ENCODE measurements at places on chromosomes 3 and 15. TPM values are rescaled to one million over a fixed set of nuclear protein-coding genes. Genes with fewer than 3 reads are reported as not detected.
A peak's percentile ranks its signal among the peaks of the same experiment; 100 is the strongest.

ACAN gene
- 0.34 TPM for total RNA-seq

DNA sequence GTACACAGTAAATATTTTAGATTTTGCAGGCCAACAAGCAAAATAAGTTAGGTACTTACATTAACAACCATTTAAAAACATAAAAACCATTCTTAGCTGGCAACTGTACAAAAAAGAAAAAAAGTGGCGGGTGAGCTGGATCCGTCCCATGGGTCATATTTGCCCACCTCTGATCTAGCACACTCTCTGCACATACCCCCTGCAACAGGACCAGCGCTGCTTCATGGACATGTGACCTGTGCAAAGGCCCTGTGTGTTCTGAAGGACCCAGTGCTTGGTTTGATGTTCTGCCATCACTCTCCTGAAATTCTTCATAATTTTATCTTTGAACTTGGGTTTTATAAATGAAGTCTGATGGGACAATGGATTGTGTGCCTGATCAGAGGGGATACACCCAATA lies 72.5 kb upstream of the ACAN start:
- no peak overlapping the region for H3K27ac ChIP-seq
- H3K4me3 ChIP-seq, result no peak overlapping the region
- no peaks in the 10 kb centered on the region for H3K4me1 ChIP-seq
- peaks cover 4% of the 10 kb centered on the region for H3K27me3 ChIP-seq
- no peak for DNase-seq
- H3K36me3 ChIP-seq, result no peaks in the 10 kb centered on the region

DNA sequence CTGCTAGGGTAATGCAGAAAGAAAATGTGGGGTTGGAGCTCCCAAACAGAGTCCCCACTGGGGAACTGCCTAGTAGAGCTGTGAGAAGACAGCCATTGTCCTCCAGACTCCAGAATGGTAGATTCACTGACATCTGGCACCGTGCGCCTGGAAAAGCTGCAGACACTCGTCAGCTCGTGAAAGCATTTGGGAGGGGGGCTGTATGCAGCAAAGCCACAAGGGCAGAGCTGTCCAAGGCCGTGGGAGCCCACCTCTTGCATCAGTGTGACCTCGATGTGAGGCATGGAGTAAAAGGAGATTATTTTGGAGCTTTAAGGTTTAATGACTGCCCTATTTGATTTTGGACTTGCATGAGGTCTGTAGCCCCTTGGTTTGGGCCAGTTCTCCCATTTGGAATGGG lies 242.9 kb downstream of the VGLL3 start:
- no peaks in the 10 kb centered on the region for H3K36me3 ChIP-seq
- H3K27me3 ChIP-seq, result no peaks in the 10 kb centered on the region
- no peaks in the 10 kb centered on the region for H3K4me1 ChIP-seq
- no peak overlapping the region for H3K4me3 ChIP-seq

DNA sequence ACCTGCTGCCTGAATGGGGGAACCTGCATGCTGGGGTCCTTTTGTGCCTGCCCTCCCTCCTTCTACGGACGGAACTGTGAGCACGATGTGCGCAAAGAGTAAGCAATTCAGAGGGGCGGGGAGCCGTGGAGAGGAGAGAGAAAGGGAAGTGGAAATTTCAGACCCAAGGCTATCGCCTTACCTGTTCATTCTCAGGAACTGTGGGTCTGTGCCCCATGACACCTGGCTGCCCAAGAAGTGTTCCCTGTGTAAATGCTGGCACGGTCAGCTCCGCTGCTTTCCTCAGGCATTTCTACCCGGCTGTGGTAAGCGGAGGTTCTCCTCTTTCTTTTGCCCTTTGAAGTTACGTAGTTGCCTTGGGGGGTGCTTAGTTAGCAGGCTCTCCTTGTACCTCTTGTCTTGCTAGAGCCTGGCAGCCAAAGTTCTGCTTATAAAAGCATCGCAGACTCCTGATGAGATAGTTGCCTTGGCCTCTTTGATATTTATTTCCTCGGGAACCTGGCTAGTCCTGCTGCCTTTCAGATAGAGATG lies 13.7 kb upstream of the LRRC2 start:
- H3K27ac ChIP-seq, result no peak overlapping the region
- DNase-seq, result no peak

DNA sequence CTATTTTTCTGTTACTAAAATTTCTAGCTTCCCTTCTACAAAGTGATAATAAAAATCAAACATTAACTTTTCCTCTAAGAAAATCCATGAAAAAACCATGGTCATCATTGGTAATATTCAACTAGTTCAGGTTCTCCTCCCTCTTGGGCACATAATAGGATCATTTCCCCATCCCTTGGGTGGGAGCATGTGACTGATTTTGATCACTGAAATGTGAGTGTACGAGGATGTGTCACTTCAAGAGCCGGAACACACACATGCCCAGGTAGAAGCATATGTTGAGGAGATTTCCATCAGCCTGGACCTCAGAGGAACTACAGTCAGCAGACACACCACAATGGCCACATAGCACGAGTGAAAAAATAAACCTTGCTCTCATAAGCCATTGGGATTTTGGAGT lies 36.1 kb downstream of the AP3S2 start:
- H3K36me3 ChIP-seq, result peaks cover 14% of the 10 kb centered on the region
- no peak overlapping the region for H3K27ac ChIP-seq
- H3K27me3 ChIP-seq, result no peaks in the 10 kb centered on the region
- H3K4me1 ChIP-seq, result no peaks in the 10 kb centered on the region
- H3K4me3 ChIP-seq, result no peak overlapping the region

GRCh38 chr15:31511707-31512310 lies 185.2 kb downstream of the KLF13 start:
- no peaks in the 10 kb centered on the region for H3K27me3 ChIP-seq
- no peak overlapping the region for H3K27ac ChIP-seq

DNA sequence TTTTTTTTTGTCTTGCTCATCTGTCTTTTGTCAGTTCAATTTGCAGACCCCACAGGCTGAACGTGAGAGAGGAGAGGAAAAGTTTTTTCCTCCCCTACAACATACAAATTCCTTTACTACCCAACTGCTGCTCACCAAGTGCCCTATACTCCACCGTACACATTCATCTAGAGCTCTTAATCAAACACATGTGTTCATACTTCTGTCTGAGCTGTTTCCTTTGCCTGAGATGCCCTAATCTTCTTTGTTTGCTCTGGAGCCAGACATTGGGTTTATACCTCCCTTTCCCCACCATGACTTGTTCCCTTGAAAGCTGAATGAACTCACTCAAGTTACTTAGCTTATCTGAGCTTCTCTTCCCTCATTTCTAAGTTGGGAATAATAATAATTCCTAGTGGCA lies 122.7 kb upstream of the RASGRP1 start:
- no peak overlapping the region for H3K27ac ChIP-seq
- H3K27me3 ChIP-seq, result no peaks in the 10 kb centered on the region
- no peaks in the 10 kb centered on the region for H3K36me3 ChIP-seq
- DNase-seq, result peak; percentile 26
- H3K4me1 ChIP-seq, result peaks cover 3% of the 10 kb centered on the region

ACVR2B gene
- 14.7 TPM for total RNA-seq

GRCh38 chr3:51777985-51778384 lies 1.1 kb downstream of the IQCF6 start:
- H3K4me3 ChIP-seq, result no peak overlapping the region
- no peak for DNase-seq
- H3K27ac ChIP-seq, result no peak overlapping the region
- H3K36me3 ChIP-seq, result no peaks in the 10 kb centered on the region
- no peaks in the 10 kb centered on the region for H3K4me1 ChIP-seq

ALPK3 gene
- 6.8 TPM for total RNA-seq

DNA sequence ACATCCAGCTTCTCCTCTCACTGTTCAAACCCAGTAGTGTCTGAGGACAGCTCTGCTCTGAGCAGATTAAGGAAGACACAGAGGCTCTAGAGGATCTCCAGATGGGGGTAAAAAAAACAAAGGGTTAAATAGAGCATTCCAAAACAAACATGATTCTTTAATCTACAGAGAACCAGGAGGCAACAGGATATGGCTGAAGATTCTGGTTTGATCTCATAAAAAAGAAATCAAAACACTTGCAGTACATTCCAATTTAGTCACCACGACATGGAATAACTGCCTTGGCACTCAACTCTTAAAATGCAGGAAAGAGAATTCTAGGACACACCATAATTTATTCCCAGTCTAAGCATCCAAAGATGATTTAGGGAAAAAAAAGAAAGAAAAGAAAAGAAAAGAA lies 32.0 kb downstream of the TM4SF4 start:
- peaks cover 29% of the 10 kb centered on the region for H3K4me1 ChIP-seq
- DNase-seq, result peak; percentile 59
- no peaks in the 10 kb centered on the region for H3K36me3 ChIP-seq
- peak overlapping the region; percentile 53 for H3K27ac ChIP-seq
- no peaks in the 10 kb centered on the region for H3K27me3 ChIP-seq

HHATL gene
- total RNA-seq, result not detected

- H3K27me3 ChIP-seq, result no peaks in the 10 kb centered on the region
- DNase-seq, result peak; percentile 78
Measured at GRCh38 chr3:189001559-189001958, 170.2 kb upstream of the TPRG1 start.

DNA sequence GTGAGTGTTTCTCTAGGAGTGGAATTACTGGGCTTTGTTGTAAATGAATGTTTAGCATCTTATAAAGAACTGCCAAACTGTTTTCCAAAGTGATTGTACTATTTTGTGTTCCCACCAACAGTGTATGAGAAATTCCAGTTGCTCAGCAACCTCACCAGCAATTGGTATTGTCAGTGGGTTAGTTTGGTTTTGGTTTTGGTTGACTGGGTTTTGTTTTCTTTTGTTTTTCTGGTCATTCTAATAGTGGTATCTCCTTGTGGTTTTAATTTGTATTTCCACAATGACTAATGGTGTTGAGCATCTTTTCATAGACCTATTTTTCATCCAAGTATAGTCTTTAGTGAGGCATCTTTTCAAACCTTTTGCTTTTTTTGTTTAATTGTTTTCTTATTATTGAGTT lies 27.1 kb downstream of the FILIP1L start:
- DNase-seq, result peak; percentile 88
- H3K27ac ChIP-seq, result peak overlapping the region; percentile 19
- H3K4me3 ChIP-seq, result no peak overlapping the region
- H3K4me1 ChIP-seq, result peaks cover 19% of the 10 kb centered on the region
- H3K36me3 ChIP-seq, result no peaks in the 10 kb centered on the region

GRCh38 chr3:18648159-18648558 lies 223.0 kb upstream of the SATB1 start:
- H3K4me1 ChIP-seq, result no peaks in the 10 kb centered on the region
- no peaks in the 10 kb centered on the region for H3K36me3 ChIP-seq
- no peak overlapping the region for H3K27ac ChIP-seq
- H3K27me3 ChIP-seq, result no peaks in the 10 kb centered on the region
- no peak overlapping the region for H3K4me3 ChIP-seq

DNA sequence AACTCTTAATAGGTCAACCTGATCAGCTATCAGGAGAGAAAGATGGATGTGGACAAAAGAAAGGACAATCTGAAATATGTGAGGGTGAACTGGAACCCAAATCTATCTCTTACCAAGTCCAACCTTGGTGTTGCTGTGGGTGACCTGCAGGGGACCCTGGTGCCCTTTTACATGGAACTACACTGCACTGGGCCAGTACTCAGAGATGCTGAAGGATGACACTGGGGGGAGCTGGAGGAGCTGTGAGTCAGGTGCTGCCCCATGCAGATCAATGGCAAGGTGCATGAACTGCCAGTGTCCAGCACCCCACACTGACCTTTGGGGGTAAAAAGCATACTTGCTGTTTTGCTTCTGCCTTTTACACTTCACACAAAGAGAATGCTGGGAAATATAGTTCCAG lies 55.6 kb upstream of the TBC1D5 start:
- no peaks in the 10 kb centered on the region for H3K4me1 ChIP-seq
- H3K27ac ChIP-seq, result no peak overlapping the region
- no peak overlapping the region for H3K4me3 ChIP-seq
- H3K36me3 ChIP-seq, result no peaks in the 10 kb centered on the region
- H3K27me3 ChIP-seq, result no peaks in the 10 kb centered on the region

DNA sequence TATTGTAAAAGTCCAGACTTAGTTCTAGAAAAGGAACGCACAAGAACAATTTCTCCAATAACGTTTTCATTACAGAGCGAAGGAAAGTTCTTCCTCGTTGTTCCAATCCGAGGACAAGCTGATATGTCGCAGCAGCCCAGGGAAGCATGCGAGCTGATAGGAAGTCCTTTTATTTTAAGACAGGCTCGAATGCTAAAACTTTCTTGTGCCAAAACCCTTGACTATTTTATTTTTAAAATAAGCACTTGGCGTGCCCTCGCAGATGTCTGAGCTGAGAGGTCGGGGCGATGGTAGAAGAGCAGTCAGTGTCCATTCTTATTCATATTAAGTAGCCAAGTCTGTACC lies 433 bp upstream of the MITF start:
- no peak for DNase-seq
- H3K4me3 ChIP-seq, result peak overlapping the region; percentile 80

- H3K4me1 ChIP-seq, result peaks cover 9% of the 10 kb centered on the region
- H3K4me3 ChIP-seq, result peak overlapping the region; percentile 82
- H3K27me3 ChIP-seq, result no peaks in the 10 kb centered on the region
- peak overlapping the region; percentile 91 for H3K27ac ChIP-seq
- DNase-seq, result no peak
Measured at GRCh38 chr3:179321668-179322285, 1.1 kb upstream of the ZNF639 start.

DNA sequence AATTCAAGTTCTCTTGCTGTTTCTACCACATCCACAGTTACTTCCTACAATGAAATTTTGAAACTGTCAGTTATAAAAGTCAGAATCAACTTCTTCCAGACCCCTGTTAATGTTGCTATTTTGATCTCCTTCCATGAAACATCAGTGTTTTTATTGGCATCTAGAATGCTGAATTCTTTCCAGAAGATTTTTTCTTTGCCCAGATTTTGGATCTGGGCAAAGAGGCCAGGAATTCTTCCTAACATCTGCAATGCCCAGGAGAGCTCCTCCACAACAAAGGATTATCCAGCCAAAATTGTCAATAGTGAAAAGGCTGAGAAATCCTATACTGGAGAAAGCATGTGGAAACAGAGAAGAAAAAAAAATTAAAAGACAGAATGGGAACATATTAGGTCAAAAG lies 75.5 kb downstream of the SERPINI1 start:
- no peak overlapping the region for H3K27ac ChIP-seq
- no peak for DNase-seq
- peaks cover 9% of the 10 kb centered on the region for H3K4me1 ChIP-seq
- H3K27me3 ChIP-seq, result no peaks in the 10 kb centered on the region

GABRR3 gene
- not detected for total RNA-seq

SLC15A2 gene
- 0.19 TPM for total RNA-seq

C3orf85 gene
- not detected for total RNA-seq

TP63 gene
- 0.94 TPM for total RNA-seq

DNA sequence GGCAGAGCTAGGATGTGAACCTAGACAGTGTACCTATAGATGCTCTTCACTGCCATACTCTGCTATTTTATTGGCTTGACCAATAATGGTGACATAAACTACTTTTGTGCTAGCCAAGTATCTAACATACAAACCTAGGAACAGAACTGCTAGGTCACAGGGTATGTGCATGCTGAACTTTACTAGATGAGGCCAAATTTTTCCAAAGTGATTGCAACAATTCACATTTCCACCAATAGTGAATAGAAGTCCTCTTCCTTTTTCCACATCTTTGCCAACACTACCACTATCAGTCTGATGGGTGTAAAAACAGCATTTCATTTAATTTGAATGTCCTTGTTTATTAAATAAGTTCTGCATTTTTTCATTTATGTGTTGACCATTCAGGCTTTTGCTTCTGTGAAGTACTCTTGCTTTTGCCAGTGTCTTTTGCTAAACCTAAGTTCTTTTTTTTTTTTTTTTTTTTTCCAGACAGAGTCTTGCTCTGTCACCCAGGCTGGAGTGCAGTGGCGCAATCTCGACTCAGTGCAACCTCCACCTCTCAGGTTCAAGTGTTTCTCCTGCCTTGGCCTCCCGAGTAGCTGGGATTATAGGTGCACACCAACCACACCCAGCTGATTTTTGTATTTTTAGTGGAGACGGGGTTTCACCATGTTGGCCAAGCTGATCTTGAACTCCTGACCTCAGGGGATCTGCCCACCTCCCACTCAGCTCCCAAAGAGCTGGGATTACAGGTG lies 54.1 kb downstream of the DCAF1 start:
- no peak overlapping the region for H3K4me3 ChIP-seq
- H3K36me3 ChIP-seq, result peaks cover 4% of the 10 kb centered on the region
- no peaks in the 10 kb centered on the region for H3K4me1 ChIP-seq
- H3K27ac ChIP-seq, result no peak overlapping the region

PFKFB4 gene
- 27.5 TPM for total RNA-seq

Data from astrocyte (in vitro differentiated cells and primary cell).